ENCODE measurements at places on chromosomes 7 and 10.

DNA sequence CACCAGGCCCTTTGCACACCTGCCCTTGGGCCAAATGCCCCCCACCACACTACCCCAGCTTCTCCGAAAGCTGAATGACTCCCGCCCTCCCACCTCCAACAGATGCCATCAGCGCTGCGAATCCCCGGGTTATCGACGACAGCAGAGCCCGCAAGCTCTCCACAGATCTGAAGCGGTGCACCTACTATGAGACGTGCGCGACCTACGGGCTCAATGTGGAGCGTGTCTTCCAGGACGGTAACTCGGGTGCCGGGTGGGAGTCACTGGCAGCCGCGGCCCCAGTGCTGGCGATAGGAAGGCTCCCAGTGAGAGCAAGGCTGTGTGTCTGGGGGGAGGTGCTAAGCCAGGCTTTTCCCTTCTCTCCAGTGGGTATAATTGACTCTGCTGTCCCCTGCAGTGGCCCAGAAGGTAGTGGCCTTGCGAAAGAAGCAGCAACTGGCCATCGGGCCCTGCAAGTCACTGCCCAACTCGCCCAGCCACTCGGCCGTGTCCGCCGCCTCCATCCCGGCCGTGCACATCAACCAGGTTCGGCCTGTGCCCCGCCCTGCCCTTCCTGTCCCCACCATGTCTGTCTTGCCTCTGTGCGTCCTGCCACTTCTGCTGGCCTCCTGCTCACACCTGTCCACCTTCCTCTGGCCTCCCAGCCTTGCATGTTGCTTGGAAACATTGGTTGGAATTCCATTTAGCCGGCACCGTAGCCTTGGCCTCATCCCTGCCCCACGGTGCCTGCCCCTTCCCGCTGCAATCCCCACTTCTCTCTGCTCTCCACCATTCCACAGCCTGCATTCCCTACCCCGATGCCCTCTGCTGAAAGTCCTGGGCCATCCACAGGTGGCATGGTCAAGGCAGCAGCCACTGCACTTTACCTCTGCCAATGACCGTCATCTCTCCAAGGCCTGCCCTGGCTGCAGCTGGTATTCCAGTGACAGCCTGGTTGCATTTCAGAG is 32.1 kb downstream of the AGAP3 start:
- DNase-seq = no peak

DNA sequence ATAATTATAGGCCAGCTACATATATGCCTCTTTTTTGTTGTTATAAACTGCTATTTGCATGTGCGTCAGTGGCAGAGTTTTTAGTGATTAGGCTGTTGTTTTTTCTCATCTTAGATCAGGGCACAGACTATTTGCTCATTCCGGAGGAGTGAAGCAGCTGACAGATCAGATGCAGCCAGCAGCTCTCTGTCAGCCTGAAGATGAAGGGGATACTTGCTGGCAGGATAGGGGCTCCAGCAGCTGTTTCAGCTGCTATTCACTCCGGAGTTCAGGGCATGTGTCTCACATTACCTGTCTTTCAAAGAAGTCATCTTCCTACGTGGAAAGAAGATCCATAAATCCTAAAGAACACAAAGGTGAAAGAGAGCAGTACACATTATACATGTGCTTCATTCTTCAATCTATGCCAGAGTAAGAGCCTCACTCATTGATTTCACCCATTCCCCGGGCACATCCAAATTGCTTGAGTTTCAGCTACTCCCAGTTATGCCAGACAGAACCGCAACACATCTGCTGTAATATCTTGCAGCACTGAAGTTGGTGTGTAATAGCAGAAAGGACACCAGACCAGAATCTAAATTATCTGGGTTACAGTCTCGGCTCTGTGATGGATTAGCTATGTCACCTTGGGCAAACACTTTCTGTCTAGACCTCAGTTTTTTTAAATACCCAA is 182.8 kb upstream of the CHRM2 start:
- no peak for DNase-seq

DNA sequence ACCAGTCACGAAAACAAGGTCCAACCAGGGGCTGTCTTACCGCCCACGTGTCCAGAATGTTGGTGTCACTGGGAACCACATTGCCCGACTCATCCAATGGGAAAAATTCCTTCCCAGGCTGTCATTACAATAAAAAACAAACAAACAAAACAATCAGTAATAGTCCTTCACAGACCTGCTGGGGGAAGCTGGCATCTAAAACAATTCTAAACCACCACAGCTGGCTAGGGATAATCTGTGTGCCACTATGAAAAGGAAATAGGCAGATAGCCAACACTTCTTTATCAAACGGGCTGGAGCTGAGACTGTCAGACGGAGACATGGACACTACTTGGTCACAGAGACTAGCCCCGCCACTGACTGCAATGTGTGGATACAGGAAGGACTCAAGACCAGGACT is 9.2 kb downstream of the AKR1B1 start:
- no peak for DNase-seq

GRCh38 chr7:149103424-149103823 is 12.9 kb upstream of the ZNF786 start:
- DNase-seq = no peak

GRCh38 chr7:82294382-82294784 is 149.2 kb downstream of the CACNA2D1 start:
- DNase-seq = no peak
